ENCODE measurements at places on chromosomes 1 and 21.

DNA sequence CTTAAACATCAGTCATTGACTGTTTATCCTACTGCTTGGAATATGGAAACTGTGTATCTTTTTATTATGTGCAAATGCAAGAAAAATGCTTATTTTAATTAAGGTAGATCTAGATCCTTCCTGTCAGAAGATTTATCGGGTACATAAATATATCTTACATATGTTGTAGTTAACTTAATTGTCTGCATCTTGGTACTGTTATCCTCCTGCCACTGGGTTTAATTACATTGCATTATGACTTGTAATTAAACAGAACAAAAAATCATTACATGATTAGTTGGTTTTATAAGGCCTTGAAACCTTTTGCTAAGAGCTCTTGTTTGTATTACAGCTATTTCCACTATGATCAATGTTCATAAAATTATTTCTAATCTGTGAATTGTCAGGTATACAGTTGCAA, 211.2 kb downstream of the PTGER3 start:
- no peak for DNase-seq

GRCh38 chr1:50615036-50615750, 191.9 kb upstream of the DMRTA2 start:
- no peak for DNase-seq

DNA sequence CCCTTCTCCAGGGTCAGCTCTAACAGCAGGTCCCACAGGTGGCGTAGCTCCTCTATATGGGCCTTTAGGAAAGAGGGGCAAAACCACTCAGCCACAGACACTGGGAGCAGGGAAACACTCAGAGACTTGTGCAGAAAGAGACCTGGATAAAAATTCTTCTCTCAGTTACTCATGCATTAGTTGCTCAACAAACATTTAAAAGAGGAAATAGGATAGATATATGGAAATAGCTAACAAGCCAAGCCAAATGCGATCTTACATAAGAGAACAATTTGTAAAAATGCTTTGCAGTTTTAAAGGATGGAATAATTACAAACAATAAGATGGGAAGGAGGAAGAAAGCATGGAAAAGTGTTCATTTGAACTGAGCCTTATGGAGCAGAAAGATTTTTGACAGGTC, 4.9 kb downstream of the SPTA1 start:
- no peak for DNase-seq

GRCh38 chr1:39988618-39989343, 33.8 kb downstream of the MFSD2A start:
- DNase-seq = no peak

DNA sequence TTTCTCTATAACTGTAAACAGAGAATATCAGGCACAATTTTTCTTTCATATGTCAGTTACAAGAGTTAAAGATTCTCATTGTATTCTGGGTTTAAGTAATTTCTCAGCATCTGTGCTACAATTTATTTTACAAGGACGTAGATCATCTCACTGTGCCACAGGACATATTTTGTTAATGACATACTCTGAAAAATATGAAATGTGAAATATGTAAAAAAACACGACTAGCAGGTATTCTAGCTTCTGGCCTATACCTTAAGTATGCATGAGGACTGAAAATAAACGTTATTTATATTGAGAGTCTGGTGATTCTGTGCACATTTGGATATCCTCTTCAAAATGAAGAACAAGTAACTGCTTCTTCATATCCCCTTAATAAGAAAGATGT, 308.8 kb downstream of the BRINP3 start:
- no peak for DNase-seq

DNA sequence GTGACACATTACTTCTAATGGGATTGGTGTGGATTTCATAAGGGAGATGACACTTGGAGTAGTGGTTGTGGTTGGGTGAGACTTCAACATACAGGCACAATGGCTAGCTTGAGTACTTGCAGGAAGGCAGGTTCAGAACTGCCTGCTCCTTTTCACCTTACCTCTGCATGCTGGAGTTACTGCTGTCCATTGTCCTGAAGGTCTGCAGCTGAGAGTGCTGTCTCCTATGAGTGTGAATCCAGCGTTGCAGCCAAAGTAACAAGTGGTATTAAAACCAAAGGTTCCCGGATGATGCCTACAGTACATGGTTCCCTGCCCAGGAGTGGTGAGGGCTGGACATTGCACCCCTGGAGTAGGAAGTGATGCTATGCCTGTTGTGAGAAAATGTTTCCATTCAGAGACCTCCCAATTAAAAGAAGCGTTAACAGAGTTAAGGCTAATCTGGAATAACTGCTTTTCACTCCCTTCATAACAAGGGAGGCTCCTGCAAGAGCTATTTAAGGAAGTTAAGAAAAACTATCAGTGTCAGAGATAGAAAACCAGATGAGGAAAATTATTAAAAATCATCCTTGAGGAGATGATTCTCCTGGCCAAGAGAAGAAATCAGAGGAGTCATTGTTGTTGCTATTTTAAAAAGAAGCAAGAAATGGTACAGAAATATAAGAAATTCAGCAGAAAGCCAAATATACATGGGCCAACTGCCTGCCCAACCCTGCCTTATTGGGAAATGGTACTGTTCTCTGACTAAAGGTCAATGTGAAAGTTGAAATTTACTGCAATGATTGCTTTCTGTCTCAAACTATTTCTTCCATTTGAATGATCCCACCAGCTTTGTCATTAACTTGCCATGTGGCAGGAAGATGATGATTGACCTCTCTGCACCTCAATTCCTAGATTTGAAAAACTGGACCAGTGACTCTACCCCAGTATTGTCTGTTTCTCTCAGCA, 9.8 kb upstream of the F5 start:
- DNase-seq = no peak

DNA sequence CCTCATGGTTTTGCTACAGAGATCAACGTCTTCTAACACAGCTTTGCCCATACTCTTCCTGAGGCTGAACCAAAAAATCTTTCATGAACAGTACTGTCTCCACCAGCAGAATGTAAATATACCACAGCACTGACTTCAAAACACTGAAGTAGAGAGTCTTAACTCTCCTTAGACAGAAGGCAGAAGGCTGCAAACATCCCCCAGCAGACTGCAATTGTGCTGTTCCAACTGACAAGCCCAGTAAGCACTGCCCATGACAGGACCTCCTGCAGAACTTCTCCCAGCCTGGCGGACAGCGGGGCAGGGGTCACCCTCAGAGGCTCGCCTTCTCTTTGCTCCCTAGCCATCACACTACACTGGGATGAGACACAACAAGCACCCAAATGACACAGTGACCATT, 218.7 kb downstream of the RERE start:
- DNase-seq = no peak

DNA sequence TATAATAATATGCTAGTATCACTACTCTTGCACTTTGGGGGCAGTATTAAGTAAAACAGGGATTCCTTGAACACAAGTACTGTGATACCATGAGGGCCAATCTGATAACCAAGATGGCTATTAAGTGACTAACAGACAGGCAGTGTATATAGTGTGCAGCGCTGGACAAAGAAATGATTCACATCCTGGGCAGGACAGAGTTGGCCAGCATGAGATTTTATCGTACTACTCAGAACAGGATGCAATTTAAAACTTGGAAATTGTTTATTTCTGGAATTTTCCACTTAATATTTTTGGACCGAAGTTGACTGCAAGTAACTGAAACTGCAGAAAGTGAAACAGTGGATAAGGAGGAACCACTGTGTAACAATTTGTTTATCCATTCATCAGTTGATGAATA, 74.6 kb downstream of the DNTTIP2 start:
- DNase-seq = no peak

- no peak for DNase-seq
Measured at GRCh38 chr1:228085287-228085951, 2.9 kb downstream of the ARF1 start.

GRCh38 chr1:158290321-158290844, 660 bp downstream of the CD1C start:
- DNase-seq = no peak

- DNase-seq = no peak
Measured at GRCh38 chr1:91872000-91872399, 14.0 kb downstream of the TGFBR3 start.

GRCh38 chr1:208533746-208534598, 289.8 kb upstream of the PLXNA2 start:
- no peak for DNase-seq

DNA sequence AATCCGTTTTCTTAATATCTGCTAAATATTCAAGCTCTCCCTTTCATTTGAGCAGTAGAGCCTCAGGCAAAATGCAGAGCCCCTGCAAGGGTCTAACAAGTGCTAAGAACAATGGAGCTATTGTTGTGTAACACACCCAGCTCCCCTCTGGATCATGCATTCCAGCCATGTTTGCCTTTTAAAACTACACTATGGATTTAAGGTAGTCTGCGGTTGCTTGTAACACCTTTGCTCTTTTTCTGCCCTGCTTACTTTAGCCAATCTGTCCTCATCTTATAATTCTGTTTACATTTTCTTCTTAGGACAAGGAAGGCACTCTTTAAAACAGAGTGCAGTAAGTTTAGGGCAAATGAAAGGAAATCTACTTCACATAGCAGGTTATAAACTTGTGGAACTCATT, 60.0 kb upstream of the C1orf105 start:
- DNase-seq = no peak

DNA sequence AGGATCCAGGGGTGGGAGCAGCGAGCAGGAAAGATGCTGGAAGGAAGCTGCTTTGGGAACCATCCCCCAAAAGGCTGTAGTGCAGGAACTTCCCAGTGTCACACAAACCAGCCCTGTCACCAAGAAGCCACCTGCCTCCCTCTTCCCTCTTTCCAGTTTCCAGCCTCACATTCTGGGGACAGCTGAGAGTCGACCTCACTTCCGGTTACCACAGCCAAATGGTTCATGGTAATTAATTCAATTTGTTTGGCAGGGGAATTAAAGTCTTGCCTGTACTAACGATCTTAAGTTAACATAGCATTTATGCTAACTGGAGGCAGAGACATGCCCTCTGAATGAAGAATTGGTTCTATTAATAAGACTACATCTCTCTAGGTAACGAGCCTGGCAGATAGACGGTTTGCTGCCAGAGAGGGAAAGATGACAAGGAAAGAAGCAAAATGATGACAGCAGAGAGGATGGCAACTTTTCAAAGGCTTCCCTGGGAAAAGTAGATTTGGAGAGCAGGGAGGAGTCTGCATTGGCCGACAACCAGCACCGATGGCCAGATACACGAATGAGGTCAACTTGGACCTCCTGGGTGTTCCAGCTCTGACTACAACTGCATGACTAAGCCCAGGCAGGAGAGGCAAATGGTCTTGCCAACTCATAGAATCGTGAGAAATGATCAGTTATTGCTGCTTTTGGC, 64.1 kb downstream of the TMCO4 start:
- no peak for DNase-seq

GRCh38 chr1:19311503-19311930, 427 bp downstream of the AKR7A2 start:
- DNase-seq = no peak

DNA sequence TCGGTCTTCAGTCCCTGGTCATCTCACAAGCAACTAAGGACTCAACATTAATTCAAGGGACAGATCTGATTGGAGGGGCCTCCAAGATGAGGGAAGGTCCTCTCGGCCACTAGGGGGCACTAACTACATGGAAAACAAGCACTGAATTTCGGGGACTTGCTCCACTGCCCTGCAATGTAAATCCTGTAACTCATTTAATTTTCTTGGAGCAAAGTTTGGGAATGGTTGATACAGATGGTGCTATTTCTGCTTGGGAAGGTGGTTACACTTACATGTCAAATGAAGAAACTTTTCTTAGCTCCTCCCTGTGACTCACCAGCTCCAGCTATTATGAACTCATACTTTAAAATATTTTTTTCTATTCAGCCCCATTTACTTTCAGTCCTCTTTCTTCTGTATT, 97.4 kb upstream of the KCNJ15 start:
- no peak for DNase-seq

DNA sequence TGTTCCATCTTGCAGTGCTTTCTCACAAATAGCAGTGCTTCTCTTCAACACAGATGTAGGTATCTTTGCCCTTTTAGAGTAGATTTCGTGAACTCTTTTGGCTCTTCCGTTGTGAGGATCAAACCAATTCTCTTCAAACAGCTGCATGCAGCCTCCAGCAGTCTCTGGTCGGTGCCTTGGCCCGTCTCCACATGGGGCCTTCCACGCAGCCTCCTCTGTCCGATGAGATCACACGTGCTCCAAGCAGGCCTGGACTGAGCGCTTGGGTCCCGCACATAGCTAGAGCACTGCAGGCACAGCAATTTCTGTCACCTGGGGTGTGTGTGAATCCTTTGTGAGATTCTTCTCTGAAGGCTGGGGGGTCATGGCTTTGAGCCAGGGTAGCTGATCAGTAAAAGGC, 82.8 kb upstream of the KCNE2 start:
- no peak for DNase-seq

GRCh38 chr1:28087614-28088167, 719 bp downstream of the EYA3 start:
- no peak for DNase-seq

DNA sequence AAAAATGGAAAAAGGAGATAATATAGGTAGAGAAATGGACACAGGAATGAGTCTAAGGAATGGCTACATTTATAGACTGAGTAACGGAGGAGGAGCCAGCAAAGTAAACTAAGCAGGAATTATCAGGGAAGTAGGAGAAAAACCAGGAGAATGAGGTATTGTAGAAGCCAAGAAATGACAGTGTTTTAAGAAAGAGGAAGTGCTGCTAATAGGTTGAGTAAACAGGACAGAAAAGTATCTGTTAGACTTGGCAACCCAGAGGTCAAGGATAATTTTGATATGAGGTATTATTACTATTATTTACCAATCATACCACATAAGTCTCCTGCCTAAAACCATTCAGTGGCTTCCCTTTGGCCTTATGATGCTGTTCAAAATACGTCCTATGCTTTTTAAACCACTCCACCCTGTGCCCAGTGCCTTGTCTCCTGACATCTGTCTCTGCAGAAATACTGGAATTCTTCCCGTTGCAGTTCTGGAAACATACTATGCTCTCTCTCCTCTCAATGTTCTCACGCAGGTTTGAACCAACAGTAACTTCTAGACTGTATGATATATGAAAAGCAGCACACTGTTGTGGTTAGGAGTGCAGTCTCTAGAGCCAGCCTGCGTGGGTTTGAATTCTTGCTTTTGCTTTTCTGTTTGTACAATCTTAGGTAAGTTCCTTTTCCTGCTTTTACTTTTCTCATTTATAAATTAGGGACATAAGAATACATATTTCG, 24.6 kb upstream of the NEK7 start:
- no peak for DNase-seq

- DNase-seq = no peak
Measured at GRCh38 chr1:59318271-59318860, 21.5 kb downstream of the FGGY start.

DNA sequence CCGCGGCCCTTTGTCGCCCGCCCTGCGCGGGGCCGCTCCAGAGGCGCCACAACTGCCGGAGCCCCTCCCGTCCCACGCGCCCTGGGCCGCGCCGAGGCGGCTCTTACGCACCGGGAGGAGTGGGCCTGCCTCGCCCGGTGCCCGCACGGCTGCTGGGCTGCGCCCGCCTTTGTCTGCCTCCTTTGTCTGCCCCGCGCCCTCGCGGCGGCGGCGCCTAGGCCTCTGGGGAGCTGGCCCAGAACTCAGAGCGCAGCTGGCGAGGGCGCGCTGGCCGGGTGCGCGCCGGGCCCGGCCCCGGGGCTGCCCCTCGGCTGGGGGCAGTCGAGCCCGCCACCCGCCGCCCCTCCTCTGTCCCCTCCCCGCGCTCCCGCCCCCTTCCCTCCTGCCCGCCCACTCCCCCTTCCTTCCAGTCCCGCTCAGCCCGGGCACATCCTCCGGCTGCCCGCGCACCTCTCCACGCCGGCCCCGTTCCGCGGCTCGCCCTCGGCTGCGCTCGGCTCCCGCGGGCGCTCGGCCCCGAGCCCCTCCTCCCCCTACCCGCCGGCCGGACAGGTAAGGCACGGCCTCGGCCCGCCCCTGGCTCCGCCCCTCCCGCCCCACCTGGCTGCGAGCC, at the start of gene DRAXIN:
TSS of gene DRAXIN (plus strand) at position 409 of the 613 bp plus-strand sequence. CDS start 14,549 bp downstream, outside the sequence.
- DNase-seq = no peak

- no peak for DNase-seq
Measured at GRCh38 chr1:201475130-201475529, 6.1 kb upstream of the PHLDA3 start.
